Stomach (tissue), 19 donors: ENCODE measurements at places on chromosomes 7 and 10.

GRCh38 chr10:133096616-133097269, 9.0 kb downstream of the ADGRA1 start:
- no peak for DNase-seq

GRCh38 chr7:121331574-121331973, 2.8 kb downstream of the WNT16 start:
- no peak for DNase-seq

GRCh38 chr7:81317741-81318140, 398.9 kb upstream of the SEMA3C start:
- DNase-seq, result no peak

GRCh38 chr10:75358132-75358531, 43.4 kb downstream of the ZNF503 start:
- DNase-seq, result no peak

- peak; percentile 62 for DNase-seq
Measured at GRCh38 chr10:68471586-68472408, at the start of gene DNA2. DNA2 (minus strand) TSS chr10:68471973; CDS start chr10:68471864, 109 bp downstream.

DNA sequence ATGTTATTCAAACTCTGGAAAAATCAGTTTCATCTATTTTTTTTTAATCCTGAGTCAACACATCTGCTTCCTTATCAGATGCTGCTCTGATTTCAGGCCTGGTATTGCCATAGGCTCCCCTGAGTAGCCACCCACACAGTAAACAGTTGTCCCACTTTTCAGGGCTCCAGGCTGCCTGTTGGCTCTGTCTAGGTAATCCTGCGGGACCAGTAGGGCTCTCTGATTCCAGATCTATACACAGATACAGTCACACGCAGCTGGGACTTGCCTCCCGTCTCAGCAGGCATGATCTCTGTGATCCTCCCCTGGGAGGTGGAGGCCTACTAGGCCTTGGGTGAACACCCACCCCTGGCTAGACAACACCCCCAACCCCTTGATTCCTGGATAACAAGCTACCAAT, 206.1 kb downstream of the CREB5 start:
- no peak for DNase-seq

DNA sequence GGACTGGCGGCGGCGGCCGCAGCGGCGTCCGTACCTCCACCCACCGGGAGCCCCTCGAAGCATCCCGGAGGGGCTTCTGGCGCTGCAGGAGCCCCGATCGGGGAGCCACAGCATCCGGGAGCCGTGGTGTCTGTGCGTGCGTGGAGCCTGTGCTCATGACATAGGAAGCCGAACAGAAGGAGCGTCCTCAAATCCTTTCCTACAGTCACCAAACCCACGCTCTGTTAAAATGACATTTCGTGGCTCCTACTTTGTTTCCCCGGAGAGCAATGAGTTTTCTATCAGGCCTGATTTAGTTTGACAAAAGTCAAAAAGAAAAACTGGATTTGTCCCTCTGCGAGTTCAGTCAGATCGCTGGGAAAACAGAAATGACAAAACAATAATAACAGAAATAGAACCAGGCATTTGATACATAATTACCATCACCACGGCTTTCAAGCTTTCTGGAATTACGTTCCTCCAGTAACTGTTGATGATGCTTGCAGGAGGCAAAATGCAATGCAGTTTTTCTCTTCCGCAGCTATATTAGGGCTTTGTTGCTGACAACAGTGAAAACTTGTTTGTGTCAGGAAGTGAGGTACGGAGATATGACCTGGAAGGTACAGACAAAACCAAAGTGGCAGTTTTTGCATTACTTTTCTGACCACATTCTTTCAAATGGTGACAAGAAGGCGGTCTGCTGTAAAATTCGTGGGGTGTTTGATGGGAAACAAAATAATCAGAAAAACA, 219.3 kb upstream of the MKLN1 start:
- no peak for DNase-seq

- DNase-seq, result peak; percentile 47
Measured at GRCh38 chr7:49775065-49775948, 1.9 kb downstream of the VWC2 start.

DNA sequence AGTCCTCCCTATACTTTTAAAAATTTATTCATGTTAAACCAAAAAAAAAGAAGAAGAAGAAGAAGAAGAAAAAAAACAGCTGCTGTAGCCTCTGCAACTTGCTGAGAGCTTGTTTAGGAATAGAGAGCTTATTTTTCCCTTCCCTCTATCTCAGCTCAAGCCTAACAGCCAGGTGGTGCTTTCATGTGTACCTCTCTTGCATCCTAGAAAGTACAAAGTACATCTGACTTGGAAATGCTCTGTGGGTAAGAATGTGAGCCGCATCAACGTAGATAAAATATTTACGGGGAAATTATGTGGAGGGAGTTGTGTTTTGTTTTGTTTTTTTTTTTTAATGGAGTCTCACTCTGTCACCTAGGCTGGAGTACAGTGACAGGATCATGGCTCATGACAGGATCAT, 99.6 kb downstream of the PLXDC2 start:
- no peak for DNase-seq

DNA sequence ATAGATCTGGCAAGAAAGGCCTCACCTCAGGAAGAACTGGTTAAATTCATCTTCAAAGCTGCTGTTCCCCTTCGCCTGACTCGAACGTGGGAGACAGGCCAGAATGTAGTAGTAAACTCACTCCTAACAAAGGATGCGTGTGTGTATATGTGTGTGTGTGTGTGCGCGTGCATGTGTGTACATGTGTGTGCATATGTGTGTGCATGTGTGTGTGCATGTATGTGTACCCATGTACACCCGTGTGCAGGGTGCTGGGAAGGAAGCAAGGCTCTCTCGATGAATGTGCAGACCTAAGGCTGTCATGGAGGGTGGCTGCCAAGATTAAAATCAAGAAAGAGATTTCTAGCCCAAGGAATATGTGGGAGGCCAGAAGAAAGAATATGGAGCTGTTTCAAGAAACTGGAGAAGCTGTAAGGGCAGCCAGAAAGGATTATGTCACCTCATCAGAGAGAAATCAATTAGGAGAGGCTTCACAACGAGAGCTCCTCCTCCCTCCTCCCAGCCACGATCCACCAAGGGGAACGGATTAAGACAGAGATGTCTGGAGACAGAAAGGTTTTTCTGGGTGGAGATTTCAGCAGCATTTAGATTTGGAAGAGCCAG, 34.0 kb upstream of the LBX1 start:
- DNase-seq, result no peak

DNA sequence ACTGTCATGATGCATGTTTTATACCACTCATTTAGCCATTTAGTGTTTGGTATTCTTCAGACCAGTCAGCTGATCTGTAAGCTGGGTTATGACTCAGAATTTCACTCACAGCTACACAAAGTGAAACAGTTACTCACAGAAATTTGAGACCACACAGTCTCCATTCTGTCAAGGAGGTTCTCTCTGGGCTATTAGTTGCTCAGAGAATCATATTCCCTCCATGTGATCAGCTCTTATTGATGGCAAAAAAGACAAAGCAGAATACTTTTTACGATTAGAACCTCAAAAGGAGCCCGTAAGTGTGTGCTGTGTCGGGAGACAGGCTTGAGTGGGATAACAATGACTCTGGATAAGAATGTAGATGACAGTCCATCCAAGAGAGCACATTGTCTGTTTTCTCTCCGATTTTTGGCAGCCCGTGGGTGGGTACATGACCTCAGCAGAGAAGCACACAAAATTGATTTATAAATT, 277.6 kb upstream of the SORCS1 start:
- no peak for DNase-seq

DNA sequence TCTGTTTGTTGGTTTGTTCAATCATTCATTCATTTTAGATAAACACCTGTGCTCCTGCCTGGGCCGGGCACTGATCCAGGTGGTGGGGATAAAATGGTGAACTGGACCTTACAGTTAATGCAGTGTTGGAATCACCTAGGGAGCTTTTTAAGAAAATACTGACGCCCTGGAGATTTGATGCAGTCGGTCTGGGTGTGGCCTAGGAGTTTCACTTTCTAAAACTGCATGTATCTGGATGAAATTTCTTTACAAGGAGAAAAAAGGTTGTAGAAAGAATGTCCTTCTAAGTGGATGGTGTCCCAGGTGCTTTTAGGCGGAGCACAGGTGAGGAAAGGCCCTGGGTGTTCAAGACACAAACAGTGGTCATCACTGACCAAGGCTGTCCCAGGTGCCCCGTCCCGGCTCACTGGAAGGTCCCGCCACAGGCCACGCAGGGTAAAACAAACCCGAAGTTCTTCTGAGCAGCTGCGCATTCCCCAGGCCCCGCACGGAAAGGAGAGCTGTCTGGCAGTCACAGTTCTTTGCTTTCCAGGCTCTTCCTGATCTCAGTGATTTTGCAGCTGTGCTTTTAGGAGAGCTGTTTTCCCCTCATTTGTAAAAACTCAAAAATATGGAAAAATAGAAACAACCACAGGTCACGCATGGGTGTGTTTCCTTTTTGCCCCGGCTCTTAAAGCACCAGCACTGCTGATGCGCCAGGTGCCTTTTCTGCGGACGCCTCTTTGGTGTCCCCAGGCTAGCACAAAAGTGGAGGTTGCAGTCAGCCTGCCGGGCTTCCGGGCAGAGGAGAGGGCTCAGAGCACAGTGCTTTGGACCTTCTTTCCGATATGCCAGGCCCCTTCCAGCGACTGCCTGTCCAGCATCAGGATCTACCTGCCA, 161.9 kb downstream of the GRK5 start:
- no peak for DNase-seq

DNA sequence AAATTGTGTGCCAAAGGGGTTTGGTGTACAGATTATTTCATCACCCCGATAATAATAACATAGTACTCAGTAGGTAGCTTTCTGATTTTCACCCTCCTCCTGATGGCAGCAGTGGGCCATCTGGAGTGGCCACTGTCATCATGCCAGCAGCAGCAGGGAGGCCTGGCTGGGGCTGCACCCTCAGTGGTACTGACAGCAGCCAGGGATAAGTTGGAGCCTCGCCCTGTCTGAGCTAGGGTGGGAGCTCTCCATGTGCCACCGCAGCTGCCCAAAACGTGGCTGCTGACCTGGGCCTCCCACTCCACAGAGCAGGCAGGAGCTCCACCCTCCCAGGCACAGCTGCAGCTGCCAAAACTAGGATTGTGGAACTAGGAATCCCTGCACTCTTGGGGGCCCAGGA, 700.8 kb upstream of the KCND2 start:
- DNase-seq, result no peak

DNA sequence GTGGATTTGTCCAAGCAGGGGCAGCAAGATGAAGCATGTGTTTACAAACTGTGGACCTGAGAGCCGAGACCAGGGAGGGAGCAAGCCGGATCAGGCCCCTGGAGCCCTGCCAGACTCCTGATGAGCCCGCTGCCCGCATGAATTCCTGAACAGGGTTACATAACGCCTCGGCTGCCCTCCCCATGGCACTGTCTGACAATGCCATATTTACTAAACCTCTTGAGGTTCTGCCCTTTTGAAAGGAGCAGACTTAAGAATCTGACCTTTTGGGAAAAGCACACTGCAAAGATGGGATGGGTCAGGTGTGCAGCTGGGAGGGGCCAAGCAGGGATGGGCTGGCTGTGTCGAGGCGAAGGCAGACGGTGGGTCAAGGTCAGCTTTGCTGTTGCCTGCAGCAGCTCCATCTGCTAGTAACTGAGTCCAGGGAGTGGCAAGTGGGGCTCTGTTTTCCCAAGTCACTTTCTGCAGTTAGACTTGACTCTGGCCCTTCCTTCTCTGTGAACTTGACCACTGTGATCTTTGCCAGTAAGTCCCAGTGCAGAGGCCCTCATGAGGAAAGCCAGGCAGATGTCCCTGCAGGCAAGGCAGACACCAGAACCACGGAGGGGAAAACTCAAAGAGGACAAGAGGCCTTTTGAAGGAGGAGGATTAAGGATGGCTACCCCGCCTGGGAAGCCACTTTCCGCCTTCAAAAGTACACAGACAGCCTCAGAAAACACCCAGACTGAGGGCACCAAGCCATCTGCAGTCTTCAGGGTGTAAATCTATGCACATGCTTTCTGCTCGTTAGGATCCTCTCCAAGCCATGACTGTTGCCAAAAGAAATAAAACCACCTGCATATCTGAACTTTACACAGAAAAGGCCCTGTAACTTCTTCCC, 175.8 kb downstream of the TNS3 start:
- DNase-seq, result peak; percentile 93

GRCh38 chr10:5830629-5831445, 17.6 kb upstream of the GDI2 start:
- DNase-seq, result no peak

GRCh38 chr10:116763440-116763839, 21.1 kb upstream of the HSPA12A start:
- no peak for DNase-seq

DNA sequence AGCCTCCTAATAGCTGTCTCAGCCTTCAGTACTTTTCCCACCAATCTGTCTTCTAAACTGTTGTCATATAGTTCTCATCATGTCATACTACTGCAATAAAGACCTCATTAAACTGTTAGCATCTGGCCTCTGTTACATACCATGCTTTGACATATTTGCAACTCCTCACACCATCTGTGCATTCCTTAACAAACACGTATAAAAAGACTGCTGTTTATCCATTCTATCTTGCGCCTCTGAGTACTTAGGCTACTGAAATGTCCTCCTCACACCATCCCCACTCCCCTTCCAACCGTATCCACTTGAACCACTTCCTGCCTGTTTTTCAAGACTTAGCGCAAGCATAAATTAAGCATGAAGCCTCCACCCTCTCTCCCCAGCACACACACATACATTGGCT, 41.6 kb downstream of the SLC16A9 start:
- no peak for DNase-seq

DNA sequence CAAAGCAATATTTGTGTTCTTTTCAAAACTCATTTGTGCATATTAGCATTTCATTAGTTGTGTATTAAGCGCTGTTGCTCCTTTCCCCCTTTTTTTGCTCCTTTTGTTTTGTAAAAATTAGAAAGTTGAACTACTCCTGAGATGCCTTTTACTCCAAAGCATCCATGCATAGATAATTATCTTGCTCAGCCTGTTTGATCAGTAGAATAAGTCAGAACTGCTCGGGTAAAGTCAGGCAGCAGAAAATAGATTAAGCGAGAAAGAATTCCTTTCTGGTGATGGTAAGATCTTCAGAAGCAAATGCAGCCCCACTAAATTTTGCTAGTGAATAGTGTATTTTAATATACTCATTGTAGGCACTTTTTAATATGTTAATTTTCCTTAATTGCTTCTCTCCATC, 227.1 kb downstream of the TEX36 start:
- no peak for DNase-seq

- DNase-seq, result no peak
Measured at GRCh38 chr10:90205340-90205739, 503.9 kb downstream of the KIF20B start.

DNA sequence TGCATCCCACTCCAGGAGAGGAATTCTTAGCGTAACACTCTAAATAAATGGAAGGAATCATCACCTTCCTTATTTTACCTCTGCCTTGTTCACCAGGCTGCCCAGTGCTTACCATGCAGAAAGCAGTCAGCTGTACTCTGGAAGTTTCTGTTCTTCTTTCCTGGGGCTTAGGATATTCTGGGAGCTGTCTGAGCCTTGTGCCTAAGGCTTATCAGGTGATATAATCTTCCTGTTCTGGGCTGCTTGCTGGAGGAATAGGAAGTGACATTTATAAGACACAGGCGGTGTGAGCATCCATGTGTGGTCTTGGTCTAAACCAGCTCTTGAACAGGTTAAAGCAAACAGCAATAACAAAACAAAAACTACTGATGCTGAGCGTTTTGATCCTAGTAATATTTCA, 13.5 kb downstream of the KCTD7 start:
- DNase-seq, result no peak

GRCh38 chr7:18494821-18495408, 634 bp upstream of the HDAC9 start:
- DNase-seq, result no peak

GRCh38 chr10:112658900-112659638, 212.1 kb downstream of the VTI1A start:
- DNase-seq, result no peak

GRCh38 chr7:159094919-159095915, 49.5 kb downstream of the VIPR2 start:
- DNase-seq, result no peak
